Dermis microvascular lymphatic vessel endothelial cell (primary cell): ENCODE measurements at places on chromosomes 5 and 9. TPM values are rescaled to one million over a fixed set of nuclear protein-coding genes. Genes with fewer than 3 reads are reported as not detected.

DNA sequence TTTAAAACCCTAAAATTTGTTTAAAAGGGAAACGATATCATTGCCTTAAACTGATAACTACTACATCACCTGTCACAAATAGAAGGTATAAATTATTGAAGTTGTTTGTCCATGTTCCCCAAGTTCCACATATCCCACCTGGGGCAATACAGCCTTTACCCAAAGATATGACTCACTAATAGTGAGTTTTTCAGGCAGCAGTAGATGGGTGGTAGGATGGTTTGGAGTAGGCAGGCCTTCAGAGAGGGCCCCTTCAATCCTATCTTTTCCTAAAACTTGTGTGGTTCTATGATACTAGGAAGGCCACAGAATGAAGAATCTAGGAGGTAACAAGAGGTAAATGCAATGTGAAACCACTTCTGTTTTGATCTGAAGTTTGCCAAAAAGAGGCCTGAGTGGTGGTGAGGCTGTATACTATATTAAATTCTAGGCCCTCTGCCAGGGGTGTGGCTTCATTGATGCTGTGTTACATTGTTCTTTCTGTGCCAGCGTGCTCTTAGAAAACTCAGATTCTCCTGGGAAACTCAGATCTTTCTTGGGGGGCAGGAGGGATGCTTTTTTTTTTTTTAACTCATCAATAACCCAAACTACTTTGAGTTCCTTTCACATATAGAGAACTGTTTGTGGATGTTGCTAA, 7.2 kb downstream of the CYSTM1 start:
- no peak for DNase-seq

Gene IL5
- total RNA-seq = not detected in 2 replicates

Gene GMCL2
- not detected in 2 replicates for total RNA-seq

DNA sequence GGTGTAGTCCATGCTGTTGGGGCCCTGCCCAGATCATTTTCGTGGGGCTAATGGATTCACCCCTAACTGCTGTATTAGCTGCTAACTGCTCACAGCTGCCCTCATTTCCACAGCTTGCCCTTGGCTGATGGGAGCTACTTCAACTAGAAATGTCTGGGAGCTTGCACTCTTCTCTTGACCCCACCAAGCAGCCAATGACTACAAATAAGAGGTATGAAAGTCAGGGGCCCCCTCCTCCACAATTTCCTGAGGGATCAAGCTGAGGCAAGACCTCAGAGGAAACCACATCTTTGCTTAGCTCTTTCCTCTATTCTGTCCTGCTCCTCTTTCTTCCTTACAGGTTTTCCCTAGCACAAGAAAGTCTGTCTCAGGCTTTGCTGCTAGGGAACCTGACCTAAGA, 397.5 kb downstream of the MLLT3 start:
- DNase-seq = no peak

- DNase-seq = no peak
Measured at GRCh38 chr5:124297826-124298225, 448.6 kb downstream of the ZNF608 start.
